ENCODE measurements at places on chromosomes 2 and 18.

DNA sequence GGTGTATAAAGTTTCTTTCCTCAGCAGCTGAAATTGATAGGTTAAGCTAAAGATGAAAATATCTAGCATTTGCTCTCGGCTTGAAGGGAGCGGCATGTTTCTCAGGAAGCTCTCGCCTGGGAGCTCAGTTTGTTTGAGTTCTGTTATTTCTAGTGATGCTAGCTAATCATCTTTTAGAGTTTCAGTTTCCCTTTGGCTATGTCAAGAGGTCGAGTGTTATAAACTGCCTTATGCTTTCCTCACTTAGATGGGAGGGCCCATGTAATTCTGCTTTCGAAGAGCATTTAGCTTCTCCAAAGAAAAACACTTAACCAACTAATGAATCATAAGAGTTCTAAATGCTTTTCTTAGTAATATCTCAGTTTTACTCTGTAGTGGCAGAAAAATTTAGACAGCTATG, 33.6 kb downstream of the PLCL1 start:
- no peak for DNase-seq

DNA sequence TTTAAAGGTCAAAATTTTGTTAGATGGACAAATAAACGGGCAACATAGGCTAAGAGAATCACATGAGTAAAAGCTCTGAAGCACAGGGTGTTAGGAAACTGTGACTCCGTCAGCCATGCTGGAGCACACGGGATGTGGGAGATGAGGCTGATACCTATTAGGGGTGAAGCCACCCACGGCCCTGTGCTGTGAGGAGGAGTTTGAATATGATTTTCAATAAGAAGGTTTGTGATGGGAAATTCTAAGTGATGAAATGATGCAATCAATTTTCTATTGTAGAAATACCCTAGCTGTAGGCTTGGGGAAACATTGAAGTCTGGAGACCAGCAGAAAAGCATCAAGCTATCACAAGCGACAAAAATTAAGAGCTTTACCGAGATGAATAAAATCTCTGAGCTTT, 431.3 kb downstream of the CMPK2 start:
- no peak for DNase-seq

DNA sequence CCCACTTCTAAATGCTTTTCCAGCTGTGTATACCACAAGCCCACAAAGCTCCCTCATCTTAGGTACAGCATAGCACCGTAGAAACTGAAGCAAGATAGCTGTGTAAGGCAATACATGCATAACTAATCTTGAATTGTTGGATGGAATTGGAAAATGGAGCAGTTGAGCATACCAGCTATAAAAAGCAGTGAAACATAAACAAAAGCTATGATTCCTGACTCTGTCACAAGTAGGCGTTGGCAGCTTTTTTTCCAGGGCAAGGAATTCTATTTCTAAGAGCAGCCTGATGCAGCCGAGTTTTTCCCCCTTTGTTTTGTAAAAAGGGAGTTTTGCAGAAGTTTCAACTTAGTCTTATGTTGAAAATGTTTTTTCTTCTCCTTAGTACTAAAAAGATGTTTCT, 32.4 kb downstream of the MOGAT1 start:
- DNase-seq, result no peak

- no peak for DNase-seq
Measured at GRCh38 chr2:209600341-209601171, 171.1 kb upstream of the UNC80 start.

DNA sequence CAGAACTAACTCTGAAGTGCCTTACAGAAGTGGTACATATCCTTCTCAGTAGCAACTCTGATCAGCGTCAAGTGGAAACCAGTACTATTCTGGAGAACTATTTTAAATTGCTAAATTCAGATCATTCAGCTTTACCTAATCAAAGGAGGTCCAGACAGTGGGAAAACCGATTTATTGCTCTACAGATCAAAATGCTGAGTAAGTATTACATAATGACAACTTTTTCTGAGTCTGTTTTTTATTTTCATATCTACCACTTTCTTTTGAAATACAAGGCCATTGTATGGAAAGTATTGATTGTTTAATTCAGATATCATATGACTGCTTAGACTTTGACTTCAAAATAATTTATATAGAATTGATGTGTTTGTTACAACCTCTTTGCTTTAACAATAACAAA, 68.7 kb downstream of the NBEAL1 start:
- no peak for DNase-seq

DNA sequence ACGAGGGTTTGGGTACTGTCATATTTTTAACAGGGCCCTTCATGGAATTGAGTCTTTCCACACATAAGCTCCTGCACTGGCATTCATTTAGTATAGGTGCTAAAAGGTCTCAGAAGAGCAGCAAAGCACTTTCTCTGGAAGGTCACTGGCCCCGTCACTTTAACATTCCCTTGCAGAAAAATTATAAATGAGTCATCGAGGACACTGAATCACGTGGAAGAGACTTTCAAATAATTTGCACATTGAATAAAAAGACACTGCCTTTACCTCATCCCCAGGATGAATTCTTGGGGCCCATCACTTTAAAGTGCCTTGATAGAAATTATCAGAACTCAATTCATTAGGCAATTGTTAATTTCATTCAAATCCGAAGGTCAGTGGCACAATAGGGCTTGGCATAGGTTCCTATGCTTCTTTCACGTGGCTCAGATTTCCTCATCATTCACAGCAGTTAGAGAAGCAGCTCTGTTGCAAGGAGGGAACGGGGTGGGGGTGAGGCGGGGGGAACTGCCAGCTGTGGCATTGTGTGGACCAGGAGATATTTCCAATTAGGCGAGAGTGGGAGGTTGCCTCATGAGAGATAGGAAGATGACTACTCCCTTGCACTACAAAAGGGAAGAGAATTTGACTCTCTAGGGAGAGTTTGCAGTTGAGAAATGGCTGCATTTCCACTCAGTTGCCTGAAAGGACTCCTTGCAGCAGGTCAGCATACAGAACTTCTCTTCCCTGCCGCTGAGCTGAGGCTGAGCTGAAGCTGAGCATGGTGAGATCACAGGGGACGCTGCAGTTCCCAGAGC, 86.3 kb upstream of the NPAS2 start:
- no peak for DNase-seq

DNA sequence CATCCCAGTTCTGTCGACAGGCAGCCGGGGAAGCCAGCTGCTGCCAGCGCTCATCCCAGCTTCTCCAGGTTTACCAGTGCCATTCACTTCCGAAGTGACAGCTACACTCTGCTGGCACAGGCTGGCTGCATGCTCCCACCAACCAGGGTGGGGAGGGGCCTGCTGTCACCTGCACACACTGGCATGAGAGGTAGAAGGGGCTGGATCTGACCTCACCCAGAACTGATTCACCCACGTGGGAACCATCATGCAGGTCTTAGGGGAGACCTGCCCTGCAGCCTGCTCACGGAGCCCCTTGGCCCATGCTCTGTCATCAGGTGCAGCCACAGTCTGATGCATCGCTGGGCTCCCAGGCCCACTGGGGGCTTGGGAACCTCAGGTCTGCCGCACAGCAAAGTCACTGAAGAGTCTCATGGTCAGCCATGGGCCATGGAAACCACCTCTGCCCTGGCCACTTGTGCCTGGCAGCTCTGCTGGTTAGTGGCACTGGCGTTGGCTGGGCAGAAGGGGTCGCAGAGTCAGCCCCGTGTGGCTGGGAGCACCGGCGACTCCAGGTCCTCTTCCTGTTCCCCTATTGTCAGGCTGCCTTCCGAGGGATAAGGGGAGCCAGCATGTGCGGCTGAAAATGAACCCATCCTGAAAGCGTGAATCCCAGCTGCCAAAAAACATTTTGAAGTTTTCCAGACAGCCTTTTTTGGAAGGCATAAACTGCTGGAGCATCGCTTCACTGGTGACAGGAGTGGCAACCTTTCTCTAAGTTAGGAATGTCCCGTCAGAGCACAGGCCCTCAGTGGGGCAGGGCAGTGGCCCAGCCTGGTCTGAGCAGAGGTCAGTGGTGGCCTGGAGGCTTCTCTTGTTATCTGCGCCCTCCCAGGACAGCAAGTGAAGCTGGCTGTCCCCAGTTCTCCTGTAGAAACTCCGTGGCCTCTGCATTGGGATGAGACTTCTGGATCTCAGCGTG, 157.8 kb downstream of the SEPTIN10 start:
- no peak for DNase-seq

GRCh38 chr18:374721-375168, 106.9 kb upstream of the THOC1 start:
- no peak for DNase-seq

DNA sequence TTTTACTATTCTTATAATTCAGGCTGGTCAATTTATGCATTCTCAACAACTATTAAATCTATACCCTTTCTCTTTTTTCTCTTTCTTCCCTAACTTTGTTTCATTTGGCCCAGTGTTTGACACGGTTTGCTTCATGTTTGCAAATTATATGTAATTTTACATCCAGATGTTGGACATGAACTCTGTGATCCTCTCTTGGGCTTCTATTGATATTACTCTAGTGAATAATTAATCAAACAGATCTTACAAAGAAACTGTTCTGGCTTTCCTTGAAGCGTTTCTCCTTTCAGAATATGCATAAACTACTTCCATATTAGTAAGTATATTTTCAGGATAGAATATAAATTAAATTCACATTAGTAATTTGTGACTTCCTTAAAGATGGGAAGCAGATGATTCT, 225.1 kb upstream of the TMEFF2 start:
- no peak for DNase-seq

DNA sequence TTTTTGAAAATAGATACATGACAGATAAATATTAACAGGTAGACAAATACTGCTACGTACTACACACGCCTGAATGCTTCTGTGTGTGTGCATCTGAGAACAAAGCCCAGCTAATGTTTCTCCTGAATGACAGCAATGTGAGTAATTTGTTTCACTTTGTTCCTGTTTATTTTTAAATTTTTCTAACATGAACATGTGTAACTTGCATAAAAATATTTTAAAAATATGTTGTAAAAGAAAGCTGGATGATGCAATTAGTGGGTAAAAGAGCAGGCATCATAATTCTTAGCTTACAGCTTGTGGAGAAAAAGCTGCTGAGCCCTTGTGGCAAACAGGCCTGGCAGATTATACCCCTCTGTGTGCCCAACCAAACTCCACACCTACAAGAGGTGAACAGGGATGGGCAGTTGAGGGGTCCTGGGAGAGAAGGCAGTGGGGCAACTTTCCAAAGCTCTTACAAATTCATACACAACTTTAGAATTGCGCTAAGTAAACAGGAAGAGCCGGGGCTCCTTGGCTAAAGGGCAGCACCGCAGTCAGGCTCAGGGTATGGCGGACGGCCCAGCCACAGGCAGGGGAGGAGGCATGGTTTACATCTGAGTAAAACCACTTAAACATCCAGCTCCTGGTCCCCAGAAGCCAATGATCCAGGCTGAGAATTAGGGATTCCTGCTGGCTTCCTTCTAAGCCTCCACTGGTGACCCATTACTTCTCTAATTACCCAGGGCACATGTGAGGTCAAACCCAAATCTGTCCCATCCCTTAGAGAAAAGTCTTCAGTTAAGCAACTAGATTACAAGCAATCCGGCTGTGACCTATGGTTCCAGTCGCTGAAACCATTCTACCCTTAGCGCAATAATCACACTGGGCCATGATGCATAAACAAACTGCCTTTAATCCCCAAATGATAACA, 14.0 kb downstream of the PXDN start:
- DNase-seq, result no peak

- no peak for DNase-seq
Measured at GRCh38 chr2:111940333-111941196, 42.2 kb downstream of the MERTK start.

DNA sequence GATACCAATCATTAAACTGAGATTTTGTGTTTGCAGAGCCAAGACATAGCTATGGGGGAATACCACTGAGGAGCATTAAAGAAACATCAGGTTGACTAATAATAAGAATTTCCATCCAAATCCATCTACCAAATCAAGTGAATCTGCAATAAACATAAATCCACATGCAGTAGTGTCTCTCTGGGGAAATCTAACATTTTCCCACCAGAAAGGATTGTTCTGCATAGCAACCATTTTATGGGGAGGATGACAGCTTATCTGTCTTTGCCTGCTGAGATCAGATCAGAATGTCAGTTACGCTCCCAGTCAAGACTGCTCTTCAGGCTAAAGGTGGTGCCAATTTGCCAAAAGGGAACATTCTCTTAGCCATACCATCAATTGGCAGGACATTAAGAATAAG, 1098.9 kb upstream of the CHAC2 start:
- DNase-seq, result no peak

DNA sequence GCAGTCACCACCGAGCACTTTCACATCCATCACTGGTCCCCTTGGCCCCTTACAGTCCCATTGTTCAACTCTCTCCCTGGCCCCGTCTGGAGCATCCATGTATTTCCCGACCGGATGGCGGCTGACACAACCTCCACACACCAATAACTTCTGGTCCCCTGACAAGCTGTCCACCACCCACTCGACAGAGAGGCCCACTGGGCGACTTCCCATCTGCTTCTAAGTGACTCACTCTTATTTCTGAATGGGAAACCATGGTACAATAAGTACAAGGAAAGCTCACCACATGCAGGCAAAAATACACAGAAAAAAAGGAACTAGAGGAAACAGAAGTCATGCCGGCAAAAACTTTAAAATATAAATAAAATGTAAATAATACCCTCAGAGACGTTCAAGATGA, 82.9 kb upstream of the RAB12 start:
- DNase-seq, result no peak

Data from stimulated activated CD8-positive, alpha-beta memory T cell treated with anti-CD3 and anti-CD28 coated beads, Interleukin-15, amount 100 ng/mL, for 24 hours (primary cell).